ENCODE measurements at places on chromosomes 7 and 10. TPM values are rescaled to one million over a fixed set of nuclear protein-coding genes. Genes with fewer than 3 reads are reported as not detected.

The PHYHIPL gene
- not detected for total RNA-seq

The SLC26A5 gene
- 0.19 TPM for total RNA-seq

The OGDHL gene
- 0.65 TPM for total RNA-seq

The ABCC2 gene
- total RNA-seq = 9.1 TPM

The ASB10 gene
- total RNA-seq = not detected
